ENCODE measurements at places on chromosomes 3 and 15. TPM values are rescaled to one million over a fixed set of nuclear protein-coding genes. Genes with fewer than 3 reads are reported as not detected.

- DNase-seq = no peak
Measured at GRCh38 chr3:151047636-151048035, 37.8 kb upstream of the MED12L start.

Gene C3orf49
- total RNA-seq = not detected

Gene VPS33B
- 15.5 TPM for total RNA-seq

DNA sequence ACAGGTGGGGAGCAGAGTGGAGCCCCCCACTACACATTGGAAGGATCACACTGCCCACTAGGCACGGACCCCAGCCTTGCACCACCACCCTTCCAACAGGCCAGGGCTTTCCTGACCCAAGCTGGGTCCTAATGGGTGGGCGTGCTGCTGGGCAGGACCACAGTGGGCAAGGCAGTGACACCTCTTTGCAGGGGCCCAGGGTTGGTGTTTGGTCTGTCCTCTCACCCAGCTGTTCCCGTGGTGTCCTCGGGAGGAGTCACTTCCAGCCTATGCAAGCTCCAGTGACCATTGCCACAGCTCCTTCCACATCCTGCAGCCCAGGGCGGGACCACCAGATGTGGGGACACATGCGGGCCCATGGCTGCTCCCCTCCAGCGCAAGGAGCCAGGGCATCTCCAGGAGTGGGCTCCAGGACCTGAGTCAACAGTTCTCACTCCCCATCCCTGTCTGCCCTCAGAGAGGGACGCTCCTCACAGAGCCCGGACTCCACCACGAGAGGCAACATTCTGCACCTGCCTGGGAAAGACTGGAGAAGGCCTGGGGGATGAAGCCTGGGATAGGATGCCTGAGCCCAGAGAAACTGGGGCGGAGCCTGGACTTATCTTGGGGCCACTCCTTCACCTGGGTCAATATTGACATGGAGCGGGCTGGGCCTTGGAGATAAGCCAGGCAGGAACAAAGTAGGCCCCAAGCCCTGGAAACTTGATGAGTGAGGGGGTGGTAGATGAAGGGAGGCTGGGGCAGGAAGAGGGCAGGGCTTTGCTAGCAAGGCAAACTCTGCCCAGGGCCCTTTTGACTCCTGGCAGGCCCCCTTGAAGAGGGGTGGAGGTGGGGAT lies 3.9 kb upstream of the VILL start:
- no peak for DNase-seq

DNA sequence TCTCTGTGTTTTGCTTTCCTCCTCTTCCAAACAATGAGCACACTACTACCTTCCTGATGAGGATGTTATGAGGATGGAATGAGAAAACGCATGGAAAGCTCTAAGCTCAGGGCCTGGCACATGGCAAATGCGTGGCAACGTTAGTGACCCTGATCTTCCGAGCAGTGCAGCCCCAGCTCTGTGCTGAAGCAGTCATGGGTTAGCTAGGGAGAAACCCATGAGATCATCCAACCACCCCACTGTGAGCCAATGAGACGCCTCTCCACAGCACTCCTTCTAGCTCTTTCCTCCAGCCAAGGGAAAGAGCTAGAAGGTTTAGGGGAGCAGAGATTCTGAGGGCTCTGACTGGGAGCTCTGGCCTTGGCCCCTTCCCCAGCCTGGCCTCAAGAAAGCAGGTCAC lies 4.5 kb downstream of the CPN2 start:
- DNase-seq = no peak

GRCh38 chr3:125072749-125073389 lies 17.1 kb upstream of the HEG1 start:
- no peak for DNase-seq

GRCh38 chr15:91956026-91956723 lies 102.7 kb downstream of the SLCO3A1 start:
- no peak for DNase-seq

DNA sequence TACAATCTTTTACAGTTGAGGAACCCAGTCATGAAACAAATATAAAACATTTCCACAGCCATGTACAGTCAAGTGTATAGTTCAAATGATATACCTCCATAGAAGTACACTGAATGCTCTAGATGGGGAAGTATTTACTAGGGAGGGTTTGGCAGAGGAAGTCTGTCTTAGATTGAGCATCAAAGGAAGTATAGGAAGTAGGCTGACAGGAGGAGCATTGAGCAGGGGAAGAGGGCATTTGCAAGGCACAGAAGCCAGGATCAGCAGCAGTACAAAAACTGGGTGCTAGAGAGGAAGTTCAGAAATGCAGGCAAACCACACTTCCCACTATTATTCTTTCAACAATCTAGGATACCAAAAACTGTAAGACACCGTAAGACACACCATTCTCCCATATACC lies 122.6 kb downstream of the ANO10 start:
- DNase-seq = no peak

Gene NLGN1
- 59.1 TPM for total RNA-seq

DNA sequence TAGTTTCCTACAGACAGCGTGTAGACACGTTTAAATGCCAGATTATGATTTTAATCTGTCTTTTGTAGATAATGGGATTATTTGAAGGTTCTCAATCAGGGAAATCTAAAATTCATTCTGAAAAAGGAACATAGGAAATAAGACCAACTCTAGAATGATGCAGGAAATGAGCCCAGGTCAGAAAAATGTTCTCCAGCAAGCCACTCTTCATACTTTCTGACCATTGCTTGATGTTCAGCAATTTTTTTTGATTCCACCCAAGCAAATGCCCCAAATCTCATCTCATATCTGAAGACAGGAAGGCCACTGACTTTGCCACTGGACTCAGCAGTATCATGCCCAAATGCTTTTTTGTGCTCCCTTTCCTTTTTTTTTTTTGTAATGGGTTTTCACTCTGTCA lies 373.4 kb downstream of the LPP start:
- DNase-seq = no peak

Gene TRIM42
- not detected for total RNA-seq

GRCh38 chr3:58526515-58526957 lies 10.5 kb downstream of the ACOX2 start:
- no peak for DNase-seq

GRCh38 chr15:100785181-100786138 lies 94.2 kb upstream of the ALDH1A3 start:
- DNase-seq = no peak

Gene FEZF2
- 12.2 TPM for total RNA-seq

GRCh38 chr3:59341459-59341858 lies 291.6 kb upstream of the CFAP20DC start:
- DNase-seq = no peak

GRCh38 chr3:193132964-193133363 lies 108.1 kb upstream of the PLAAT1 start:
- DNase-seq = no peak

- DNase-seq = no peak
Measured at GRCh38 chr3:13163848-13164382, 90.7 kb upstream of the IQSEC1 start.

Gene GJD2
- 6.5 TPM for total RNA-seq

Gene ATP13A4
- total RNA-seq = 10.2 TPM

DNA sequence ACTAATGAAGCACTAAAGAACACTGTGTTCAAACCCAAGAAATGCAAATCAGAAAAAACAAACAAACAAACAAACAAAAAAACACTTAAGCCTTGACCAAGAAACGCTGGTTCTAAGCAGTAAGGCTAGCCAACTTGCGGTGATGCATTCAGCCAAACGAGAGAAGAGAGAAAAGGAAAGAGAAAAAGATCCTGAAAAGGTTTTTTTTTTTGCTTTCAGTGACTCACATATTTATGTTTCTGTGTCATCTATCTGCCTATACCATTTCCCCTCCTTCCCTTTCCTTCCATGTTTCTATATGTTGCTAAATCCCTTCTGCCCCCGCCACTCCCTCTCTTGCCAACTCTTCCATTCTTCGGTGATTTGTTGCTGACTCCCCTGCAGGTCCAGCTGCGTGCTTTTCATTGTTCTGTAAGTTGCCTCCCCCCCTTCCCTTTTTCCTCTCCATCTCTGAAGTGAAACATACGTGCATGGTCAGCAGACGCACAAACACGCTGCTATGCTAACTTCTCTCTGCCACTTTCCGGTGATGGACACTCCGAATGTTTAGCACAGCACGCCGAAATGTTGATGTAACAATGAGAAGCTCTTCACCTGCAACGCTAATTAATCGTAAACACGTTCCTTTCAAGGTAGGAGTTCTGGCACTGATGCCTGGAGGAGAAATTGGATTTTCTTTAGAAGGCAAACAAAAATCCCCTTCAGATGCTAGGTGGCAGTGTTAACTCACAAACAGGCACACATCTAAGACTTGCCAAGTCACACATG lies 154.4 kb downstream of the TUSC7 start:
- no peak for DNase-seq

Gene ADIPOQ
- not detected for total RNA-seq

Gene XCR1
- not detected for total RNA-seq

- no peak for DNase-seq
Measured at GRCh38 chr3:23019596-23020300, 183.4 kb upstream of the UBE2E2 start.

Gene CMTM6
- 24.9 TPM for total RNA-seq

GRCh38 chr15:90097475-90097874 lies 4.8 kb downstream of the IDH2 start:
- DNase-seq = no peak

Gene PRICKLE2
- 84.0 TPM for total RNA-seq

Gene SKOR1
- 0.41 TPM for total RNA-seq

Gene NOX5
- under 0.01 TPM for total RNA-seq

Gene ZBBX
- total RNA-seq = 4.9 TPM

DNA sequence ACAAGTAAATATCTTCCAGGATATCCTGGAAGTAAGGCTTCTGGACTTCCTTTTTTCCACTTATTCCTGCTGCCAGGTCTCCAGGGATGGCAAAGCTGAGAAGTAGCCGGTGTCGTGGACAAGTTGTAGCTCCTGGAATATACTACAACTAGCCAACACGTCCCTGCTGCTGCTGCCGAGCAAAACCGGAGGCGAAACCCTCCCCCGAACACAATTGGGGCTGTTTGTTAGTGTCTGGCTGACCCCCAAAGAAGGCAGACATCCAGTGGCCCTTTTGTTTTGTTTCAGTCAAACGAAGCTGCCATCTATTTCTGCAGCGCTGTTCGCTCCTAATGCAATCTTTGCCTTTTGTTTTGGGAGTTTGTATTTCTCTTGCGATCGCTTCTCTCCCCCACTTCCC lies 45.3 kb upstream of the EIF5A2 start:
- DNase-seq = no peak

DNA sequence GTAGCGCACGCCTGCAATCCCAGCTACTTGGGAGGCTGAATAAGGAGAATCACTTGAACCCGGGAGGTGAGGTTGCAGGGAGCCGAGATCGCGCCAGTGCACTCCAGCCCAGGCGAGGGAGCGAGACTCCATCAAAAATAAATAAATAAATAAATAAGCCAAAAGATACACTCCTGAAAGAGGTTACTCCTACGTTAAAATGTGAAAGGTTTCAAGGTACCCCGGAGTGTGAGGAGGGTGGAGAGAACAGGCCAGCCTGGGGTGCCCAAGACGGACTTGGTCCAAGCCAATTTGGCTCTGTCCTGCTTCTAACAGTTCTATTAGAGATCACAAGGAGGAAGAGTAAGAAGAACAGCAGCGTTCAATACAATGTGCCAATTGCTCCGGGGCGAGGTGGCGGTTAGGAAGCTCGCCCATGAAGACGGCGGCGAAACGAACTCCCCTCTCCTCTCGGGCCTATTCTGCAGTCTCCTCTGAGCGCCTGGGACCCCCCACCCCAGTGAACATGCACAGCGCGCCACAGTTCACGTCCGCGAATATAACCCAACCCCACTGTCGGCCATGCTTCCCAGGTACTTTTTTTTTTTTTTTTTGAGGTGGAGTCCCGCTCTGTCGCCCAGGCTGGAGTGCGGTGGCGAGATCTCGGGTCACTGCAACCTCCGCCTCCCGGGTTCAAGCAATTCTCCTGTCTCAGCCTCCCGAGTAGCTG lies 942 bp downstream of the ELP6 start:
- no peak for DNase-seq

Gene SRGAP3
- 58.3 TPM for total RNA-seq

GRCh38 chr3:122984650-122985049 lies 42.9 kb downstream of the SEMA5B start:
- no peak for DNase-seq

Gene ALG1L2
- total RNA-seq = not detected

DNA sequence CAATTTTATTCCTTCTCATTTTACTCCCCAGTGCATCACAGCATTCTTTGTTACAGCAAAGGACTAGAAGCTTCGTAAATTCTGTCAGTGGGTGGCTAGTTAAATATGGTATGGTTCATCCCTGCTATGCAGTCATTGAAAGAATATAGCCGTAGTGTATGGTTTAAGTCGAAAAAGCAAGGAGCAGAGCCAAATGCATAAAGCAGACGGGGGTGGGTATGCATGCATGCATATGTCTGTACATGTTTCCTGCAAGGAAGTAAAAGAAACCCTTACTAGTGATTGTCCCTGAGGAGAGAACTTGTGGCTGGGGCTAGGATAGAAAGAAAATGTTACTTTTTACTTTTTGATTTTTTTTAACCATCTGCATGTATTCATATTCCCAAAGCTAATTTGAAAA lies 19.9 kb downstream of the RBP2 start:
- DNase-seq = no peak

GRCh38 chr3:70963431-70964275 lies 619.9 kb downstream of the FOXP1 start:
- no peak for DNase-seq

Gene ISLR
- total RNA-seq = 12.6 TPM

GRCh38 chr3:55591888-55592287 lies 104.8 kb upstream of the WNT5A start:
- DNase-seq = no peak

Gene ANKUB1
- total RNA-seq = 0.41 TPM

All from frontal cortex (tissue), 4 donors.